Stimulated activated CD4-positive, alpha-beta T cell treated with anti-CD3 and anti-CD28 coated beads, Interleukin-15, amount 100 ng/mL, for 48 hours (primary cell): ENCODE measurements at places on chromosomes 5 and 9.

GRCh38 chr9:100443781-100444768, 17.1 kb downstream of the MSANTD3 start:
- DNase-seq = no peak

- no peak for DNase-seq
These were observed 55.9 kb downstream of the DAP start for GRCh38 chr5:10704949-10705621.

GRCh38 chr5:35773967-35774366, 82.7 kb upstream of the IL7R start:
- DNase-seq = peak; percentile 23

- DNase-seq = no peak
These were observed 256.8 kb upstream of the GRIN3A start for GRCh38 chr9:101995231-101995630.

DNA sequence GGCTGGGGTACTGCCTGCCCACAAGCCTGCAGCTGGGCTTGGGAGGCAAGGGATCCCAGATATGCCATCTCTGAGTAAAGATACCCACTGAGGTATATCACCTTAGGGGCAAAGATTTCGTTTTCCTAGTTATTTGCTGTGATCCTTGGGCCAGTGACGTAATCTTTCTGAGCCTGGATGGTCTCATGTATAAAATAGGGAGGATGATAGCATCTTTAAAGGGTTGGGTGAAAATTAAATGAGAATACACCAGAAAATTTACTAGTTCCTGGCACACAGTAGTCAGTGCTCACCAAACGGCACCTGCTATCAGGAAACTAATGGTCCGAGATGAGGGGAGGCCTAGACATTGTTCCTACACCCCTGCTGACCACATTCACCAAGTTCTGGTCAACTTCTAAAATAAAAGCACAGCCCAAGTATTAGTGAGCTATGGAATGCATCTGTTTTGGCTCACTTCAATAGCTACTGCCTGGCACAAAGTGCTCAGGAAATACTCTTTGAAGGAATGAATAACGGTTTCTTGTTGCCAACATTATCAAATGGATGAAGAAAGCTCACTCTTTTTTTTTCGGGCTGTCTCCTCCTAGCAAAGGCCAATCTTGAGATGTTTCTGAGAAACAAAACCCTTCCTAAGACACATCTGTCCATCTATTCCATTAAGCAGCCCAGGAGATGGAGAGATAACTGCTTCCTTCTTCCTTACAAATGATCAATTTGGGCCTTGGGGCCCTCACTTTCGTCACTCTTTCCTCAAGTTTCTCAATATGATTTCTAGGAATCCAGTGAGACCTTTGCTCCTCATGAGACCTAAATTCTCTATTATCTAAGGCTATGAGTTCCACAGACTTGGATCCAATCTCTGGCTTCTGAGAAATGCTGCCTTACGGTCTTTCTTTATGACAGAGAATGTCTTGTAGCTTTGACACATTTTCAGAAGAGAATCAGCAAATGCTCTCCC, 98.2 kb downstream of the DPYSL3 start:
- DNase-seq = no peak

GRCh38 chr5:68329554-68330255, 114.1 kb downstream of the PIK3R1 start:
- no peak for DNase-seq

- DNase-seq = peak; percentile 2
These were observed 30.0 kb downstream of the DNAJC21 start for GRCh38 chr5:34959323-34959722.

- DNase-seq = no peak
These were observed 337.9 kb upstream of the RFX3 start for GRCh38 chr9:3863686-3864085.

- DNase-seq = no peak
These were observed 6.3 kb downstream of the PCDH1 start for GRCh38 chr5:141871870-141872269.

- no peak for DNase-seq
These were observed 144.8 kb downstream of the CYLC2 start for GRCh38 chr9:103139891-103140290.

- DNase-seq = no peak
These were observed 409.3 kb upstream of the SLC24A2 start for GRCh38 chr9:20197976-20198685.

DNA sequence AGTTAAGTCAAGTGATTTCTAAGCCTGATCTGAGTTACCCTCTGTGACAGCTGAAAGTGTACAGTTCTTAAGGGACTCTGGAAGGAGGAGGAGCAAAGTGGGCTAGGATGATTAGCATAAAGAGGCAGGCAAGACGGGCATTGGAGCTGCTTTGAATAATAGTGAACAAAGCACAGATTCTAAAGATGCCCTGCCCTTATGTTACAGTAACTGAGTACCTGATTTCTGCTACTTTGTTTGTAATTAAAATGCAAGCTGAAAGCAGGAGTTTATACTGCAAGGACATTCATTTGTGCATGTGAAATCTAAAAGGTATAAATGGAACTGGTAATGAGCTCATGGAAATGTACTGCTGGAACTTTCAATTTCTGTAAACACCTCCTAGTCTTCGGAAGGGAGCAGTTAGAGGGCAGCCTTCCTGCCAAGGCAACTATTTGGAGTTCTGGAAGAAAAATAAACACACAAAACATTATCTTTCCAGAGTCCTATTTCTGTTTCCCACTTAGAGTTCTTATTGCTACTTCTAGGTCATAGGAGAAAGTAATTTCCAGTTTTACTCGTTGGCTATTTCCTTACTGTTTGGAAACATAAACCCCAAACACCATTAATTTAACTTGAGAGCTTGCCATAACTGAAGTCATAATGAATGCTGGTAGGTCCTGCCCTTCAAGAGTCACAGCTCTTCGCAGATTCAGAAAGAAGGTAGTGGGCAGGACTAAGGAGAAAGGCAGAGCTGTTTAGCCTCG, at the start of gene RANBP3L:
Gene RANBP3L (minus strand): TSS at position 45 of the 746 bp plus-strand sequence. CDS start 486 bp downstream, outside the sequence.
- no peak for DNase-seq
